ENCODE measurements at places on chromosomes 7 and 10.

DNA sequence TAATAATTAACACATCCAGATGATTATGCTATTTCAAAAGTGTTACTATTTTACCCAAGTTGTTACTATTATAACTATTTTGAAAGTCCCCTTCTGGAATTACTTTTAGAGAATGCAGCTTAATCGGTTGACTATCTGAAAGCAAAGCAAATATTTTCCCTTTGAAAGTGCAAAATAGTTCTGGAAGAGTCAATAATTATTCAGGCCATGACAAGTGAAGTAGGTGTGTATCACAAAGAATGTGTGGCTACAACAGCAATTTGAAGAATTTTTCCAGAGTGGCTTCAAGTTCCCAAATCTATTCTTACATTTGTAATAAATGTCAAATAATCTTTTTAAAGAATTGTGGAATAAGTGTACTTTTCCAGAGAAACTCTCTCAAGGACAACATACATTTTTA, 42.8 kb downstream of the RNLS start:
- no peak for DNase-seq

GRCh38 chr7:94055963-94056362, 51.8 kb upstream of the BET1 start:
- DNase-seq: no peak

- DNase-seq: no peak
Measured at GRCh38 chr10:28913436-28914237, 236.3 kb downstream of the BAMBI start.

DNA sequence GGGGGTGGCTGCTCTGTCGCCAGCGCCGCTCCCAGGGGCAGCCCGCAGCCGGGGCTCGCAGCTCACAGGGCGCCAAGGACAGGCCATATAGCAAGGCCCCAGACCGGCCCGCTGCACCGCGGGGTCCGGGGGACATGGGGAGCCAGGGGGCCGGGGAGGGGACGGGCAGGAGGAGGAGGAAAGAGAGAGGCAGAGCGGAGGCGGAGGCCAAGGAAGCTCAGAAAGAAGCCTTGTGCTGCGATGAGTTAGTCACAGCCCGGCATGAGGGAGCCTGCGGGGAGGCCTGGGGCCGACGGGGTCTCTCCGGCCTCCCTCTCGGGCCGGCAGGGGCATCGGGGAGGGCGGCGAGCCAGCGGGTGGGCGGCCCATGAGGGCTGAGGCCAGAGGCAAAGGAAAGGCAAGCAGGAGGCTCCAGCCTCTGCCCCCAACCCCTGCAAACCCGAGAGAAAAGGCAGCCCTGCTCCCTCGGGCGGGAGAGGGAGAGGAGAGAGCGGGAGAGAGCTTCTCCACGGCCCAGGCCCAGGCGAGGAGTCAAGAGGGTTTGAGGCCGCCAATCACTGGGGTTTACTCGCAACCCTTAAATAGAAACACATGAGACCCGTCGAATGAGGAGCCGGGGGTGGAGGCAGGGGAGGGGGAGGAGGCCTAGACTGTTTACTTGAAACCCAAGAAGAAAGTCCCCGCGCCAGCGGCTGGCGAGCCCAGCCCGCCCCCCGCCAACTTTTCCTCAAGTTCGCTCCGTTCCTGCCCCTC, 167.9 kb downstream of the NEURL1 start:
- DNase-seq: peak; percentile 73

DNA sequence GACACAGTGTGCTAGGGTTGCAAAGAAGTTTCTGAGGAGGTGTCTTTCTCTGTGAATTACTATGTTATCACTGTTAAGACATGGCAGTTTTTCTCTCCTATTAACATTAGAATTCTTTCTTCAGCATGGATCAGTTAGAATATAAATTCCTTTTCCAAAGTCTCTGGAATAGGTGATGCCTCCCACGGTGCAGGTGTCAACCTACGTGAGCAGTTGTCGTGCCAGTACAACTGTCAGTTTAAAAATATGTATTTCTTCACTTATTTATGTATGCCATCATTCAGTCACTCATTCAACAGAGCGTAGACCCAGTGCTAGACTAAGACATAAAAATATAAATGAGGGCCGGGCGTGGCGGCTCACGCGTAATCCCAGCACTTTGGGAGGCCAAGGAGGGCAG, 83.5 kb downstream of the TACC2 start:
- no peak for DNase-seq

GRCh38 chr10:98259606-98260315, 8.2 kb downstream of the LOXL4 start:
- no peak for DNase-seq

- DNase-seq: peak; percentile 85
Measured at GRCh38 chr7:129089521-129090212, 34.8 kb upstream of the TNPO3 start.

GRCh38 chr10:24382979-24383663, 174.2 kb downstream of the KIAA1217 start:
- DNase-seq: no peak

DNA sequence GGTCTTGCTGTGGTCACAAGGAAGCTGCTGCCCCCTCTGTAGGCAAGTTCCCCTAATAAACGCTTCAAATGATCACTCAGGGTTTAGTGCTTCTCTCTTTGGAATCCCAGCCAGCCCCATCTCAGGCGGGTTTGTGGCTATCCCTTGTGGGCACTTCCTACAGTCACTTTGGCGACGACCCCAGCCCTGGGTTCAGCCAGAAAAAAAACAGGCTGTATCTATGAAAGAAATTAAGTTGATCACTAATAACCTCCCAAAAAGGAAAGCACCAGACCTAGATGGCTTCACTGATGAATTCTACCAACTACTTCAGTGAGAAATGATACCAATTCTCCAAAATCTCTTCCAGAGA, 208.2 kb downstream of the MAD1L1 start:
- DNase-seq: no peak

GRCh38 chr7:12926206-12926605, 238.8 kb downstream of the ARL4A start:
- DNase-seq: no peak

DNA sequence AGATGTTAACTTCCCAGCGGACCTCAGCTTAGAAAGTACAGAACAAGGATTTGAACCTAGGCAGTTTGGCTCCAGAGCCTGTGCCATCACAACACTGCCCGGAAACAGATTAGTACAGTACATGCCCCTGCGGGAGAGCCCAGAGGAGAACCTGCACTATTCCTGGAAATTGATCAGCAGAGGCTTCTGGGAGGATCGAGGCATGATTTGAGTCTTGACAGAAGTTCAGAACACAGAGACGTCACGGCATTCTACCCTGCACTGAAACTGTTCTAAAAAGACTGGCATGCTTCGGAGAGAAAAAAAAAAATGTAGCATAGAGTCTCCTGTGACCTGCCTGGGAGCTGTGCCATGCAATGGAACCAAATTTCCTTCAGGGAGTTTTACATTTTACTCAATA, 9.2 kb upstream of the IL6 start:
- DNase-seq: no peak

GRCh38 chr7:112336936-112337576, 113.2 kb upstream of the IFRD1 start:
- DNase-seq: no peak

- DNase-seq: no peak
Measured at GRCh38 chr7:33775790-33776189, 129.5 kb upstream of the BMPER start.

GRCh38 chr7:77434570-77435275, 18.6 kb upstream of the GSAP start:
- DNase-seq: no peak

DNA sequence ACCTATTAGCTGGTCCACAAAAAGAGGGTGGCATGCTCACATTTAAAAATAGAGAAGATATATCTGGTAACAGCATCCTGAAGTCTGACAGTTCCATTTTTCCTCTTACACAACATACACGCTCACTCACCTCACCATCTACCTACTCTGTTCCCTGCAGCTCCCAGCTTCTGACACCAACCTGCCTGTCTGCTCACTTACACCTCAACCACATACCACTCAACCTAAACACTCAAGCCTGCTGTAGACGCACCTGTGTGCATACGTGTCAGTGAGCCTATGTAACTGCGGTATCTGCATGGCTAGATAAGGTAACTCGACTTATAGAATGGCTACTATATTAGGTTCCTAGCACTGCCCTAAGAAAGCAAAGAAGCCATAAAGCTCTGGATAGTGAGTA, 174.9 kb downstream of the DGKI start:
- DNase-seq: no peak
